Breast epithelium (tissue), 4 donors: ENCODE measurements at places on chromosomes 6 and 20. TPM values are rescaled to one million over a fixed set of nuclear protein-coding genes. Genes with fewer than 3 reads are reported as not detected.

GNMT gene
- 5.9 TPM for total RNA-seq

FOXP4 gene
- 5.1 TPM for total RNA-seq

PARD6B gene
- 1.4 TPM for total RNA-seq

- no peak for DNase-seq
- H3K27ac ChIP-seq, result no peak overlapping the region
- no peaks in the 10 kb centered on the region for H3K4me1 ChIP-seq
- H3K4me3 ChIP-seq, result no peak overlapping the region
These were observed 21.2 kb downstream of the TFAP2A start for GRCh38 chr6:10393544-10394225.

DNA sequence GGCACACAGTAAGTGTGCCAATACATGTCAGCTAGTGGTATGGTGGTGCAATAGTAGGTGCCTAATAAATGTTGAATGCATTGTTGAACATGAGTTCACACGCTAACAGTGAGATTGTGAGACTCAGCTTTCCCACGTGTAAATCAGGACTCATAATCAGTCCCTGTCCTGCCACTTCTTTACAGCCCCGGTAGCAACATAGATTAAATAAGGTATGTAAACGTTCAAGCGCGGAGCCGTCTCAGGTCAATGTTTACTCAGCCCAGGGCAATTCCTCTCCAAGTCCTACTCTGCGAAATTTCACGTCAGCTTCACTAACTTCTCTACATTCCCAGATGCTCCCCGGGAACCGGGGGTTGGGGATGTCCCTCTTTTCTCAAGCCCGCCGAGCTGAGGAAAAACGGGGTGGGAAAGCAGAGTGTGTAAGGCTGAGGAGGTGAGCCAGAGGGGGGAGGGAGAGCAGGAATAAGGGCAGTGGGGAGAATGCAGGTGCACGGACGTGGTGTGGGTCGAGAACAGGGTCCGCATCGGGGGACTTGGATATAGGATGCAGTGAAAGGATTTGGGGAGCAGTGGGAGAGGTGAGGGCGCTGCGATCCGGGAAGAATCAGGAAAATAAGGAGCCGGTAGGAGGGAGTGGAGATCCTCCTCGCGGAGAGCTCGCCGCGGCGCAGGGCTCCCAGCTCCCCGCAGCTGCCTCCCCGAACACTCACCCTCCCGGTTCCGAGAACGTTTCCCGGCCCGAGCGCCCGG lies 544 bp upstream of the TP53INP2 start:
- peaks cover 2% of the 10 kb centered on the region for H3K4me1 ChIP-seq
- H3K27ac ChIP-seq, result peak overlapping the region; percentile 100
- DNase-seq, result peak; percentile 58
- H3K27me3 ChIP-seq, result no peaks in the 10 kb centered on the region

DNA sequence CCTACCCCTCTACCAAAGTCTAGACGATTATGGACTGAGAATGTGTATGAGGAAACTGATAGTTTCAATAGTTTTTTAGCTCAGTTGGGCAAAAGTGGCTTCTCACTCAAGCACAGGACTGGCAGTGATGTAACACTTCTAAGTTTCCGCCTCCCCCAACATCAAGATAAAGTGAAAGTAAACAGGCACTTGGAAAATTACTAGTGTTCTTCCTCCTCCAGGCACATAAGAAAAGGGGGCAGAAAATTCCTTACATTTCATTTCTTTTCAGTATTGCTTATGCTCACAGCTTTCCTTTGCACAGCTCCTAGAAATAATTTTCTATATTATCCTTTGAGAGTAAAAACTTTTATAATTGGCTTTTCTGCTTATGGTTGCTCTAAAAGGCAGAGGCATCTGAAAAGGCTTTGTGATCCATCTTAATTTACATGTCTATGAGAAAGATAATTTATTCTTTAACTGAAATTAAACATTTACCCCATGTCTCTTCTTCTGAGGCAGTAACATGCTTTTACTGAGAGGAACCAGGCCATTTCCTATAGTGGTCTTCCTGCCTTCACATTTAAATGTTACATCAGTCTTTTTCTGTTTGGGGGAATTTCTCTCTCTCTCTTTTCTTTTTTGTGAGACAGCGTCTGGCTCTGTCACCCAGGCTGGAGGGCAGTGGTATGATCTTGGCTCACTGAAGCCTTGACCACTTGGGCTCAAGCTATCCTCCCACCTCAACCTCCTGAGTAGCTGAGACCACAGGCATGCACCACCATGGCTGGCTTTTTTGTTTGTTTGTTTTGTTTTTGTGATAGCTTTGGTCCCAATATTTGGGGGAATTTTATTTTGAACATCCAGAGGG lies 65.0 kb upstream of the EEF1A1 start:
- H3K27ac ChIP-seq, result peak overlapping the region; percentile 88
- H3K4me3 ChIP-seq, result peak overlapping the region; percentile 48
- no peaks in the 10 kb centered on the region for H3K36me3 ChIP-seq
- no peaks in the 10 kb centered on the region for H3K4me1 ChIP-seq
- no peaks in the 10 kb centered on the region for H3K27me3 ChIP-seq

GRCh38 chr6:137919837-137920730 lies 53.0 kb downstream of the TNFAIP3 start:
- DNase-seq, result no peak
- H3K4me3 ChIP-seq, result no peak overlapping the region
- H3K36me3 ChIP-seq, result no peaks in the 10 kb centered on the region
- no peaks in the 10 kb centered on the region for H3K4me1 ChIP-seq
- H3K27me3 ChIP-seq, result no peaks in the 10 kb centered on the region

DNA sequence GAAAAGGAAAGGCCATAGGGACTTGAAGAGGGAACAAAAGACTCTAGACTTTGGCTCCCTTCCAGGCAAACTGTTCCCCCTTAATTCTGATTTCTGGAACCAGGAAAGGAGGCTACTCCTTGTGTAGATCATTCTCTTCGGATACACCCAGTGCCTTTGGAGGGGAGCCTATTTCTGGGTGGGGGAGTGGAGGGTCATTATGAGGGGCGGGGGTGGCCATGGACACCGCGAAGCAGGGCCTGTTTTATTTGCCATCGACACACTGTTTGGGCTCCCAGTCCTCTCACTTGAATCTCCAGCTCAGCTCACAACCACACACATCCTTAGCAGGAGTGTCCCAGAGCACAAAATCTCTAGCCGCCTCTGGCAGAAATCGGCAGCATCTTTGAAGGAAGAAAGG lies 132.3 kb downstream of the PXDC1 start:
- H3K36me3 ChIP-seq, result no peaks in the 10 kb centered on the region
- peak; percentile 3 for DNase-seq
- H3K27me3 ChIP-seq, result no peaks in the 10 kb centered on the region
- no peak overlapping the region for H3K4me3 ChIP-seq

DNA sequence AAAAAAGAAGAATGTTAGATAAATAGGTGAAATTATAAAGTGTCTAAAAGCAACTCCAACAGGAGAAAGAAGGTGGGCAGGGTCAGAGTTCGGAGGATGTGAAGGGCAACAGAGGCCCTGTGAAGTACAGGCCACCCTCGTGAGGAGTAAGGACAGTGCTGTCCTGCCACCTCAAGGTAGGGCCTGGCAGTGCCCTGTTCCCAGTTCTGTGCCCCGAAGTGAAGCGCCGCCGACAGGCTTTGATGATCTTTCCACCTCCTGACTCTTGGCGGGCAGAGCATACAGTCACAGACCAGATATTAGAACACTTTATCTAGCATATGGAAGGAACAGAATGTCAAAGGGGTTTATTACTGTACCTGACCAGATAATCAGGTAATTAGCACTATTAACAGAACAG lies 75.8 kb downstream of the GJA10 start:
- H3K4me3 ChIP-seq, result no peak overlapping the region
- no peaks in the 10 kb centered on the region for H3K4me1 ChIP-seq
- H3K36me3 ChIP-seq, result no peaks in the 10 kb centered on the region

DNA sequence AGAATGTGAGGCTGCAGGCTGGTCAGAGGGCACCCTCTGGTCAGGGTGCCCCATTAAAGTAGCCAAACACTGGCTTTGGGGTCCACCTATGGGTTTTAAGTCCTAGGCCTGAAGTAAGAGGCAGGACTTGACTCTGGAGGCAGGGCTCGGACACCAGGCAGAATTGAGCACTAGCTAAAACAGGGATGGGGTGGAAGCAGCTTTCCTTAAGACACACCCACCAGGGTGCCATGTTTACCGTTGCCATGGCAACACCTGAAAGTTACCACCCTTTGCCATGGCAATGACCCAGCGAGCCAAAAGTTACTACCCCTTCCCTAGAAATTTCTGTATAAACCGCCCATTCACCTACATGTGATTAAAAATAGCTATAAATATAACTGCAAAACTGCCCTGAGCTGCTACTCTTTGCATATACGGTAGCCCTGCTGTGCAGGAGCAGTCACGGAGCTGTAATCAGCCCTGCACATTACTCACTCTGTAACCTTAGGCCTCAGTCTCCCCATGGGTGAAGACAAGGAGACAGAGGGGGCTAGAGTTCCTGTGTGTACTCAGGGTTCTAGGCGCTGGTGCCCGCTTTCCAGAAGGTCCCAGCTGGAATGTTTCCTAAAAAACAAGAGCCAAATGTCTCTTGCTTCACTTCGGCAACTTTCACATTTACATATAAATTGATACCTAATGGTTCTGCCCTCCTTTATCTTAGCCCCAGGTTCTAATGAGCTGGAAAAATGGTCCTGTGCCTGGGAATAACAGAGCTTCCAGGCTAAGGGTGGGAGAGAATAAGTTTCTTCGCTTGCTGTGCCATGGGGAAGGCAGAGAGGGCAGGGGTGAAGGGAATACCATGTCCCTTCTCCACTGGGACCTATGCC lies 27.2 kb upstream of the SRSF6 start:
- no peaks in the 10 kb centered on the region for H3K27me3 ChIP-seq
- H3K4me3 ChIP-seq, result no peak overlapping the region
- no peaks in the 10 kb centered on the region for H3K36me3 ChIP-seq
- DNase-seq, result no peak
- no peaks in the 10 kb centered on the region for H3K4me1 ChIP-seq

DNA sequence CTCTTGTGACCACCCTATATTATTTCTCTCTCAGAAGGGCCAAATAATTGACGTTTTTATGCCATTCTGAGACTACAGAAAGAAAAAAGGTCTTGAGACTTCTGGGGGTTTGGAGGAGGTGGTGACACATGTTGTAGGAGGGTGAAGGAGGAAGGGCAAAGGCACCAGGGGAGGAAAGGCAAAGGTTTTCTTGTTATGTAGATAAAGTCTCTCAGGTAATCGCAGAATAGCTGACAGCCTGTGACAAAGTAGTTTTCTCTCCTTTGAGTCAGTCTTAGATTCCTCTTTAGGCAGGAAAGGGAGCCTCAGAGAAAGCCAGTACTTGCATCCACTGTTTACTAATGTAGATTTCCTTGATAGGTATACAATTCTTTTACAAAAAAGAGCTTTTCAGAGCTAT lies 23.6 kb downstream of the OR2B2 start:
- peaks cover 3% of the 10 kb centered on the region for H3K27me3 ChIP-seq
- no peak for DNase-seq
- no peak overlapping the region for H3K4me3 ChIP-seq

DNA sequence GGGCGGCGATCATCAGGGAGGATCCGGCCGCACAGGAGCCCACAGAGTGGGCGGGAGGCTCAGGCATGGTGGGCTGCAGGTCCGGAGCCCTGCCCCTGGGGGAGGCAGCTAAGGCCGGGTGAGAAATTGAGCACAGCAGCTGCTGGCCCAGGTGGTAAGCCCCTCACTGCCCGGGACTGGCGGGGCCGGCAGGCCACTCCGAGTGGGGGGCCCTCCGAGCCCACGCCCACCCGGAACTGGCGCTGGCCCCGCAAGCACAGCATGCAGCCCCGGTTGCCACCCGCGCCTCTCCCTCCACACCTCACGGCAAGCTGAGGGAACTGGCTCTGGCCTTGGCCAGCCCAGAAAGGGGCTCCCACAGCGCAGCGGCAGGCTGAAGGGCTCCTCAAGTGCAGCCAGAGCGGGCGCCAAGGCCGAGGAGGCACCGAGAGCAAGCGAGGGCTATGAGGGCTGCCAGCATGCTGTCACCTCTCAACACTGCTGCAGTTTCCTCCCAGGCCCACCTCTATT lies 48.1 kb upstream of the UST start:
- no peak for DNase-seq
- no peaks in the 10 kb centered on the region for H3K27me3 ChIP-seq
- H3K4me3 ChIP-seq, result no peak overlapping the region
- peaks cover 4% of the 10 kb centered on the region for H3K36me3 ChIP-seq
- H3K4me1 ChIP-seq, result no peaks in the 10 kb centered on the region

DNA sequence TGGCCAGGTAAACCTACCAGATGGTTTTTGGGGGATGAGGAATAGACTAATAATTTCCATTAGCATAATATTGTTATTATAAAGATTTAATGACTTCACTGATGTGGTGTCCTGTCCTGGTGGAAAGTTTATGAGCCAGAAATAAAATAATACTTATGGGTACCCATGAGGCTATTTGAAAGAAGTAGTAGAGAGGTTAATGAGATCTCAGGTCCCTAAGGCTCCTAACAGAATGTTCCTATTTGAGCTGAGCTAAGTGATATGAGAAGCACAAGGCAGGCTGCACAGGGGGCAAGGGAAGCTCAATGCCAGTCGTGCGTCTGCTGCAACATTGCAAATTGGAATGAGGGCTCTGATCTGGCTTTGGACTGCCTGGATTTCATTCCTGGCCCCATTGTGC lies 174.1 kb downstream of the BMP2 start:
- H3K27me3 ChIP-seq, result no peaks in the 10 kb centered on the region
- no peak overlapping the region for H3K27ac ChIP-seq
- H3K4me1 ChIP-seq, result no peaks in the 10 kb centered on the region

DNA sequence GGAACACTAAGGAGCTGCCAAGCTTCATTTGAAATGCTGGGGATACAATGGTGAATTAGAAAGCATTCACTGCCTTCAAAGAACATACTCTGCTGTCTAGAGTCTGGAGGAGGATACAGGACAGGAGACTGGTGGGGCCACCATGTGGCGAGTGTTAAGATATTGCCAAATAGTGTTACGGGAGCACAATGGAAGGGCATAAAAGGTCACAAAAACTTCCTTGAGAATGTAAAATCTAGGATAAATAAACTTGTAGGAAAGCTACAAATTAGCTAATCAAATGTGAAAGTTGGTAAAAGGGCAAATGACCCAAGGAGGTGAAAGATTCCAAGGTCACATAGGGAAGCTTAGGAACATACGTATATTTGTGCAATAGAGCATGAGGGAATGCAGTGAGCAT lies 271.7 kb downstream of the RFPL4B start:
- H3K36me3 ChIP-seq, result no peaks in the 10 kb centered on the region
- no peak for DNase-seq
- H3K27ac ChIP-seq, result no peak overlapping the region
- no peak overlapping the region for H3K4me3 ChIP-seq
- H3K27me3 ChIP-seq, result no peaks in the 10 kb centered on the region

- no peak overlapping the region for H3K4me3 ChIP-seq
- no peak for DNase-seq
- no peaks in the 10 kb centered on the region for H3K36me3 ChIP-seq
- no peaks in the 10 kb centered on the region for H3K4me1 ChIP-seq
These were observed 76.0 kb upstream of the TOX2 start for GRCh38 chr20:43838703-43839060.

GRCh38 chr6:74925683-74926082 lies 280.2 kb downstream of the COL12A1 start:
- no peak overlapping the region for H3K27ac ChIP-seq
- H3K36me3 ChIP-seq, result no peaks in the 10 kb centered on the region
- no peaks in the 10 kb centered on the region for H3K27me3 ChIP-seq

GRCh38 chr6:14178083-14178445 lies 60.5 kb downstream of the CD83 start:
- no peaks in the 10 kb centered on the region for H3K4me1 ChIP-seq
- H3K27me3 ChIP-seq, result no peaks in the 10 kb centered on the region
- H3K27ac ChIP-seq, result no peak overlapping the region
- no peaks in the 10 kb centered on the region for H3K36me3 ChIP-seq
- no peak overlapping the region for H3K4me3 ChIP-seq

- no peak for DNase-seq
- H3K4me3 ChIP-seq, result no peak overlapping the region
- H3K36me3 ChIP-seq, result no peaks in the 10 kb centered on the region
- H3K27ac ChIP-seq, result no peak overlapping the region
These were observed 24.7 kb upstream of the HDAC2 start for GRCh38 chr6:113995634-113996033.

- no peak for DNase-seq
- H3K4me3 ChIP-seq, result no peak overlapping the region
- H3K4me1 ChIP-seq, result no peaks in the 10 kb centered on the region
- no peak overlapping the region for H3K27ac ChIP-seq
These were observed 100.6 kb downstream of the DACT2 start for GRCh38 chr6:168218785-168219566.
